ENCODE measurements at places on chromosomes 5 and 9.

- DNase-seq, result peak; percentile 11
These were observed 23.4 kb downstream of the DMRTA1 start for GRCh38 chr9:22469928-22470544.

DNA sequence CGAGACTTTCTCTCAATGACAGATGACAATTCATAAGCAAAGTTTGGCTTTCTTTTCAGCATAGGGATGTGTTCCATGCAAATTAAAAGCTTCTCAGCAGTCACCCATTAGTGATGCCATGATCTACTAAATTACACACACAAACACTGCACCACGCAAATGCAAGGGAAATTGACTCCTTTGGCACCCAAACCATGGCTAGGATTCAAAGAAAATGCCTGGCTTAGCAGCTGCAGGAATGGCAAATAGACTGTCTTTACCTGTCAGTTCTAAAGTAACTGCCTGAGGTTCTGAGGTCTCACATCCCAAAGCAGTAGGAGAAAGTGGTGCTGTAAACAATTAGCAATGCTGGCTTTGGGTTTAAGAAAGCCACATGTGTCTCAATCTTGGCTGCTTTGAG, 108.6 kb upstream of the ATP10B start:
- DNase-seq, result no peak

DNA sequence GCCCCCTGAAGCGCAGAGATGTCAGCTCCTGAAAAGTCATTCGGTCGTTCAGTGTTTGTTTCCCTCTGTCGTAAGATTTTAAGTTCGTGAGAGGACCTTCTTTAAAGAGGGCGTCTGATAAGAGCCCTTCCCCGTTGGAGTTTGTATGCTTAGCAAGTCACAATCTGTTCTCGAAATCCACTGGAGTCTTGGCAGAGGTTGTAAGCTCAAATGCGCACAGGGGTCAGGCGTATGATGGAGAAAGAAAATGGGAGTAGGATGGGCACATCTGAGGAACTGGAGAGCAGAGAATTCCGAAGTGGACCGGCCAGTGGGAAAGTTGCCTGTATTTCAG, 710 bp downstream of the HSD17B4 start:
- DNase-seq, result peak; percentile 27

GRCh38 chr5:119411361-119412278, 40.7 kb upstream of the HSD17B4 start:
- peak; percentile 79 for DNase-seq

DNA sequence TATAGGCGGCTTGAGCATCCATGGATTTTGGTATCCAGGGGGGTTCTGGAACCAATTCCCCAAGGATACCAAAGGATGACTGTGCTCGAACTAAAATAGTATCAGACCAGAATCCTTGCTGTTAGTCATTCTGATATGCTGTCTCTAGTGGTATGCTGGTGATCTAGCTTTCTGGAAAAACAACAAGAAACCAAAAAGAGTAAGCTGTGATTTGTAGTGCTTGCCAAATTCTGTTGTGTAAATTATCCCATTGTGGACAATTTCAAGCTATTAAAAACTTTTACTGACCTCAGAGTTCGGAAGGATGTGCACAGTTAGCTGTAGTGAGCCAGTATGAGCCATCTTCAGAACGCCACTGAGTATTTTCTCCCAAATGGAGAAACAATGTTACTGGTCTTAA, 99.0 kb upstream of the FBN2 start:
- DNase-seq, result no peak
